ENCODE measurements at places on chromosomes 2 and 18.
A peak's percentile ranks its signal among the peaks of the same experiment; 100 is the strongest.

DNA sequence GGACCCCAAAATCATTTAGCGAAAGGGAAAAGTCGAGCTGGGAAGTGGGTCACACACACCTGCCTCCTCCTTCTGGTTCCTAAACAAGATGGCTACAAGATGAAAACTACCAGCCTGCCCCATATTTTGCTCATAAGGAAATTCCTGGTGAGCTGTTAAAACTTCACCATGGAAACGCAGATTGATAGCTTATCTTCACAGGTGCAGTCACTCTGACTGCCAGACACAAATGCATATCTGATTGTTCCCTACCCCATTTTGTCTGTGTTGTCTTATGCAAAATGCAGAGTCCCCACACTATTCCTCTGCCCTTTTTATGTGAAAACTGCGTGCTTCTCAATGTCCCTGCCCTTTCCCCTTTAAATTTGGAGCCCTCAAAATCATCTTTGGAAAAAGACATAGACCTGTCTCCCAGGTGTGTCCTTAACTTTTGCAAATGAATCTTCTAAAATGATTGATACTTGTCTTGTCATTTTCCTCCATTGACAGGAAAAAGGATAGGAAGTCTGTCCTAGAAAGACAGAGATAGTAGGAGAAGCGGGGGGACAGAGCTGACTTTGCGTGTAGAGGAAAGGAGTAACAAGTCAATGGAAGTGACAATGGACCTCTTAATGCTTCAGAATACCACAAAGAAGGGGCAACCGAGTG is 38.9 kb upstream of the THOC1 start:
- DNase-seq: no peak

- no peak for DNase-seq
These were observed 24.8 kb upstream of the TBC1D8 start for GRCh38 chr2:101175991-101176390.

- DNase-seq: no peak
These were observed 8.2 kb downstream of the CYP26B1 start for GRCh38 chr2:72139471-72139873.

DNA sequence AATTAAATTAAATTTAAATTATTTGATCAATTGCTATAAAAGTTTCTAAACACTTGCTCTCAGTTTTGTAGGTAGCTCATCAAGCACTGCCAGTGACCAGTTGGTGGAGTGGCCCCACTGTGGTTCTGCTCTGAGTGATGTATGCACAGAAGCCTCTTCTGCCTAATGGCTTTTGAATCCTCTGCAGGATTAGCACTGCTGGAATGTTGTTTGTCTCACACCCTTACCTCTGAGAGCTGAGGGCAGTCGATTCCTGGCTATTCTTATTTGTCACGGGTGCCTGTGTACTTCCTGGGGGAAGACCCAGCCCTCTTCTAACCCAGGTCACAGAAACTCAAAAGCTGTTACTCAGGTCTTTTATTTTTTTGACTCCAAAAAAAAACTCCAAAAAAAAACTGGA is 9.5 kb downstream of the CAPN14 start:
- no peak for DNase-seq

- no peak for DNase-seq
These were observed 375.4 kb upstream of the ACVR2A start for GRCh38 chr2:147469471-147469870.

DNA sequence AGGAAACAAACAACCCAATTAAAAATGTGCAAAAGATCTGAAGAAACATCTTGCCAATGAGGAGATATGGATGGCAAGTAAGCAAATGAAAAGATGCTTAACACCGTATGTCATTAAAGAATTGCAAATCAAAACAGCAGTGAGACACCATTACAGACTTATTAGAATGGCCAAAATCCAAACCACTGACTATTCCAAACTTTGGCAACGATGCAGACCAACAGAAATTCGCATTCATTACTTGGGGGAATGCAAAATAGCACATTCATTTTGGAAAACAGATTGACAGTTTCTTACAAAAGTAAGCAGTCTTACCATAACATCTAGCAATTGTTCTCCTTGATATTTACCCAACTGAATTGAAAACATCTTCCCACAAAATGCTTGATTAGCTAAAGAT is 1118.7 kb downstream of the SUCLG1 start:
- DNase-seq: no peak

- DNase-seq: no peak
These were observed 141.7 kb upstream of the COPS8 start for GRCh38 chr2:236943841-236944513.

GRCh38 chr2:27915191-27915590 is 24.7 kb downstream of the BABAM2 start:
- peak; percentile 31 for DNase-seq

- DNase-seq: no peak
These were observed at the start of gene FEV for GRCh38 chr2:218985021-218985324. FEV (minus strand) TSS chr2:218985184; CDS start chr2:218985075, 109 bp downstream.

- no peak for DNase-seq
These were observed 442.5 kb upstream of the KLHL29 start for GRCh38 chr2:22942441-22942840.

DNA sequence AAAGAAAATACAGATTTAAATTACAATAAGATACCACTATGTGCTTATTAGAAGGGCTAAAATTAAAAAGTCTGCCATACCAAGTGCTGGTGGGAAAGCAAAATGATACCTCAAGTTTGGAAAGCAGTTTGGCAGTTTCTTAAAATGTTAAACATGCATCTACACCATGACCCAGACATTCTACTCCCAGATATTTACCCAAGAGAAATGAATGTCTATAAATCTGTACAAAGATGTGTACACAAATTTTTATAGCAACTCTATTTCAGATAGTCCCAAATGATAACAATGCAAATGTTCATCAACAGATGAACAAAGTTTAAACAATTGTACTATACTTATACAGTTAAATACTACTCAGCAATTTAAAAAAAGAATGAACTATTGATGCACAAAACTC is 7.1 kb upstream of the DSG4 start:
- no peak for DNase-seq

DNA sequence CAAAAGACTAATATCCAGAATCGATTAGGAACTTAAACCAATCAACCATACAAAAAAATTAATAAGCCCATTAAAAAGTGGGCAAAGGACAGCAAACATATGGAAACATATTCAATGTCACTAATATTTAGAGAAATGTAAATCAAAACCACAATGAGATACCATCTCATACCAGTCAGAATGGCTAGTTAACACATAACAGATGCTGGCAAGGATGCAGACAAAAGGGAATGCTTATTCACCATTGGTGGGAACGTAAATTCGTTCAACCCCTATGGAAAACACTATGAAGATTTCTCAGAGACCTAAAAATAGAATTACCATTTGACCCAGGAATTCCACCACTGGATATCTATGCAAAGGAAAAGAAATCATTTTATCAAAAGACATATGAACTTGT is 468.2 kb upstream of the ST6GAL2 start:
- DNase-seq: no peak

GRCh38 chr2:225052703-225053102 is 10.4 kb upstream of the DOCK10 start:
- no peak for DNase-seq

GRCh38 chr18:12543697-12544096 is 114.2 kb downstream of the SPIRE1 start:
- no peak for DNase-seq

DNA sequence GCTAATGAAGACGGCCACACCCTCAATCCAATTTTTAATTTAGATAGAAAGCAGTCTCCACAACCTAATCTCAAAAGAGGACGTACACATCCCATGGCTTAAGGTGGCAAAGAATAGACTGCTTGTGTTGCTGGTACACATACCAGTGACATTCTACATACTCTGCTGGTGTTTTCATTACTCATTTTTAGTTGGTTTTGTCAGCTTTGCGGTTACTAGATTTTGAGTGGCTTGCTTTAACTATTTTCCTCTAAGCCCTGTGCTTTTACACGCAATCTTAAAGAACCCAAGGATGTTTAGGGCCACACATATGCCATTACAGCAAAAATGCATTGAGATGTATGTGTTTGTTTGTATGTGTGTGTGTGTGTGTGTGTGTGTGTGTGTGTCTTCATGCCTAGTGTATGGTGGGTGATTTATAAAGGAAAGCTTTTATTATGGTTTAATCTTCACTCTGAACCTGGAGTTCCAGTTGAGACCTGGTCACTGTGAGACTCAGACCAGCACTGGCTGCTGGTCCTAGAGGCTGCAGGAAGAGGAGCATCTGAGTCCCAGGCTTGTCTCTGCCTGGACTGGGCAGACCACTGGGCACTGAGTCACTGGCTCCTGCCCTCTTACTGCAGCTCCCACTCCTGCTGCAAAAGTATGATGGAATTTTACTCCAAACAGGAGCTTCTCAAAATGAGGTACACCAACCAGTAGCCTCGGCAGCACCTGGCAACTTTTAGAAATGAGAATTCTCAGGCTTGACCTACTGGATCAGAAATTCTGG is 415.9 kb downstream of the NBAS start:
- DNase-seq: no peak

DNA sequence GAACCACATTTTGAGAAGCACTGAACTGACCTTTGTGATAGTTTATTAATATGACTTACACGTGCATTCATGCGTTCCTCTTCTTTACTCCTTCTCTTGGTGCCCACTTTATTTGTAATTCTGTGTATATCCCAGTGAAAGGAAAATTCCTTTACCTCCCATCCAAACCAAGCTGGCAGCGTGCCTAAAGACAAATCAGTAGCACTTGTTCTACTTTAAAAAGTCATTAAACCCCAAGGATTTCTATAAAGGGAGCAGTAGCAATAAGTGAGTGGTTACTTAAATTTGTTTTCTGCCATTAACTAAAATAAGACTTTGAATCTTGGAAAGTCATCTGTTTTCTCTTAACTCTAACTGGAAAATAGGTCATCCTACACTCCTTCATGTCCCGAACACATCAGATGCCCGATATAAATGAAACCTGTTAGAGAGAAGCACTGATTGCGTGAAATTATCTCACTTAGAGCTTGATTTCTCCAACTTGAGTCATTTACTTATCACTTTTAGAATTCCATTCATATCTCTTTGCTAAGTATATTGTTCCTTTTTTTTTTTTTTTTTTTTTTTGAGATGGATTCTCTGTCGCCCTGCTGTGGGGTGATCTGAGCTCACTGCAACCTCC is 10.7 kb downstream of the PIK3C3 start:
- no peak for DNase-seq

- no peak for DNase-seq
These were observed 50.8 kb upstream of the KIF5C start for GRCh38 chr2:148824190-148824589.

DNA sequence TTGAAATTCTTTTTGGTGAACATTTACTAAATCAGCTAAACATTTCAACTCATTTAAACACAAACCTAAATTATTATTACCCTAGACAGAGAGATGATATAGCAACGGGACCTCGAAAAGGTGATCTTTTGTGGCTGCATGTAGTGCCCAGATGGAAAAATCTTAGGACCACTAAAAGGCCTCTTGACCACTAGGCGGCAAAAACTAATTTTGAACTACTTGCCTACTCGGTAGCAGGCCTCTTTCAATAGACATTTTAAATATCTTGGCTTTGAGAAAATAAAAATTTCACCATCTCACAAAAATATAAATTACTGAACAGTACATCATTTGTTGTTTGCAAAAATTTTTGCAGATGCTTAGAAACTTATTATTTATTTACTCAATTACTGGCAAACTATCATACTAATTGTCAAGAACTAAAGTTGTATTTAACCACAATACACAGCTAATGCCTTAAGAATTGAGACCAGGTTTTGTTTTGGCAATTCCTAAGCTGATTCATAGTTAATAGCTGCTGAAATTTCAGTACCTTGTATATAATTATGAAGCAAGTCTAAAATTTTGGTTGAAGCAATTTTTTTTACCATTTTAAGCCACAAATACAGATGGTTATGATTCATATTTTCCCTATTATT is 9.4 kb downstream of the COL3A1 start:
- peak; percentile 57 for DNase-seq

DNA sequence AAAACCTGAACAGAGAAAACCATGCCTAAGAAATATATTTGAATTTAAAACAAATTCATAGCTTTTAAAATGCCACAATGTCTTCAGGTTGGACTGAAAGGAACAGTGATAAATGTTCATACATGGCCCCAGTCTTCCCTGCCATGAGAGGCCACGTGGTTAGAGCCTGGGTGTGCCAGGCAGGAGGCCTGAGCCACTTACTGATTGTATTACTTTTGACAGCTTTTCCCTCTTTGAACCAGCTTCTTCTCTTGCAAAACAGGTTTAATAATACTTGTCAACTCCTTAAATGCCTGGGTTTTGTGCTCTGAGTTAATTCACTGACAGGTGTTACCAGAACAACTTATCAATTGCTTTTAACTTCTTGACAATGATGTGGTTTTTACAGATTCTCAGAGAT is 27.0 kb downstream of the RBKS start:
- no peak for DNase-seq

DNA sequence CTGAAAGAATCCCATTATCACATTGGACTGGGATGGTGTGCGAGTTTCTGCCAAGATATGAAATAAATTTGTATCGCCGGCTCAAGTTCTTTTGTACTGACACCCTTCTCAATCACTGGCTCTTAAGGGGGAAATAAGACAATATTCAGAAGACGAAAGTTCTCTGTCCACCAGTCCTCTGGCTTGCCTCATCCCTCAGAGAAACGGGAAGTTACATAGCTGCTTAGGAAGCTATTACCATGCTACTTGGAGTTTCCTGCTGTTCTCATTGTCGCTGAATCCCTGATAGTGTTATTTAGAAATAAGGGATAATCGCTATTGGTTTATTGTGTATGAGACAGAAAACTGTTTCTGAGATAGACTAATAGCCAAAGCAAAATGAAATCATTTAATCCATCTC is 205.0 kb upstream of the ZNF521 start:
- no peak for DNase-seq

DNA sequence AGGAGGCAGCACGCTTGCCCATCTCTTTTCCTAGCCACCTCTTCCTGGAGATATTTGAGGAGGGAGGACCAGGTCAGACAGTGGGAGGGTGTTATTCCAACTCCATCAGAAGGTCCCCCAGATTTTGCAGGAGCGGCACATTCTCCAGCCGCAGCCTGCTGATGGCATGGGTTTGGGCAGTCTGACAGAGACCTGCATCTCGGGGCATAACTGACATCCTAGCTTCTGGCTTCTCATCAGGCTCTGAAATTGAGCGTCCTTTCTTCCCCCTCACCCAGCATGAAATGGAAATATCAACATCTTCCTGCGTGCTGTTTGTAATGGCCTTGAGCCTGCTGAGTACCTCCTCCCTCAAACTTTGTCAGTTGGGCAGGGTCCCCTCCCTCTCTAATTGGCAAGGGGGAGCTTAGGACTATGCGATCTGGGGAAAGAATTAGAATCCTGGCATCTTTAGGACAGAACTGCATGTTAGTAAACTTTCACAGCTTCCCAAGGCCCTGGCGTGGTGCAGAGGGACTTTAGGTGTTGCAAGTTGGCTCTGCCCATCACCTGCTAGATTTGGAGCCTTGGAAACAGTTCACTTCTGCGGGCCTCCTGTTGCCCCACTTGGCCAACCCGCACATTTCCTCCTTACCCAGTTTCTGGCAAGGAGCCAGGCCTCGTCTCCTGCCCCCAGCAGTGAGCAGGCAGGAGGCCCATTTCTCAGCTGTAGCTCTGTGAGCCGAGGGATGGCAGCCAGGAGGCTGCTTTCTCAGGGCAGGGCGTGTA is 2.2 kb downstream of the ITM2C start:
- no peak for DNase-seq

GRCh38 chr2:233486778-233487552 is 79.6 kb downstream of the USP40 start:
- DNase-seq: peak; percentile 37

- DNase-seq: no peak
These were observed 49.7 kb downstream of the TRIB2 start for GRCh38 chr2:12766421-12766879.

GRCh38 chr2:160429248-160430000 is 64.2 kb downstream of the RBMS1 start:
- DNase-seq: no peak

- peak; percentile 30 for DNase-seq
These were observed 47.1 kb downstream of the DDX1 start for GRCh38 chr2:15638720-15639119.

All from GM04504 (cell line).